ENCODE measurements at places on chromosomes 2 and 18.
A peak's percentile ranks its signal among the peaks of the same experiment; 100 is the strongest.

DNA sequence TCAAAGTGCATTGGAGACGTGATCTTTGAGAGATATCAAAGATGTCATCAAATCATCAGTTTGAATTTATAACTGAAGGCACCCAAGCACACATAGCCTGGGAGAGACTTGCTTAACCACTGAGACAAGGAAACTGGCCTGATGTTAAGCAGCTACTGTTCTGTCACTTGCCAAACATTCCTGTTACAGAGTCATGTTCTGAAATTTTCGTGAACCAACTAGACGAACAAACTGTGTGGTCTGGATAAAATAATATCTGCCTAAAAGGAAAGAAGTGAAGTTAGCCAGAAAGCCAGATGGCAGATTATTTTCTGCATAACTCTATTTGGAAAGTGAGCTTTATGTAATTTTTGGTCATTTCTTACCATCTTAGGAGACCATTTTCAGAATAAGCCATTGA, 51.4 kb downstream of the SPATS2L start:
- DNase-seq = no peak

- DNase-seq = no peak
Measured at GRCh38 chr2:238568455-238569440, 142.0 kb downstream of the ASB1 start.

DNA sequence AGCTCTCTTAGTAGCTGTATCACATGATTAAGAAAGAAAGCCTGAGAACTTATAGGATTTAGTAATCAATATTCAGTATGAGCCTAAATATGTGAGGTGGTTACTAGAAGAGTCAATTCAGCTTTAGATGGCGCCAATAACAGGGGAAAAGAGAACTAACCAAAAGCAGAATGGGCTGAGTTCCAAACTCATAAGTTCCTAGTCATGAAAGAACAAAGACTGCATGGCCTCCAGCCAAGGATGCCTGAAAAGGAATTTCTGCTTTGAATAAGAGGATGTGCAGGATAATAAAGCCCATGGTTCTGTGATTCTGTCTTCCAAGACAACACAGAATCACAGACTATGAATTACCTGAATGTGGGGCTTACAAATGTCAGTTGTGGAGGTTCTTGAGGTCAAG, 196.5 kb downstream of the SATB2 start:
- no peak for DNase-seq

DNA sequence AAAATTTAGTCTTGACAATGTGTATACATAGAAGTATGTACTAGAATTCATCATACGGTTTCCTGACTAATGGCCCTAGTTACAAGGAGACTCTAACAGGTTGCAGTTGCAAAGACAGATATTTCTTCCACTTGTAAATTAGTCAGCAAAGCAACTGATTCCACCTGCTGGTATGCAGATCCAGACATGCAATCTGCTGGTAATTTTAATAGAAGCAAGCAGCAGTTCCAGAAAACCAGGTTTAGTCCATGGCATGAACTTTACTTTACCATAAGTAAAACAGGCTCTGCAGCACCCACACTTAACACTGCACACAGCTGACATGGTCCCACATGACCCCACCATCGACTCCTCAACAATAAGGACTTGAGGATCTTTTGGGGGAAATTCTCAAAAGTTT, 110.9 kb upstream of the SP3 start:
- DNase-seq = no peak

GRCh38 chr18:21110713-21111345, 784 bp downstream of the ROCK1 start:
- DNase-seq = peak; percentile 92

- no peak for DNase-seq
Measured at GRCh38 chr2:1892529-1893250, 148.4 kb upstream of the PXDN start.

DNA sequence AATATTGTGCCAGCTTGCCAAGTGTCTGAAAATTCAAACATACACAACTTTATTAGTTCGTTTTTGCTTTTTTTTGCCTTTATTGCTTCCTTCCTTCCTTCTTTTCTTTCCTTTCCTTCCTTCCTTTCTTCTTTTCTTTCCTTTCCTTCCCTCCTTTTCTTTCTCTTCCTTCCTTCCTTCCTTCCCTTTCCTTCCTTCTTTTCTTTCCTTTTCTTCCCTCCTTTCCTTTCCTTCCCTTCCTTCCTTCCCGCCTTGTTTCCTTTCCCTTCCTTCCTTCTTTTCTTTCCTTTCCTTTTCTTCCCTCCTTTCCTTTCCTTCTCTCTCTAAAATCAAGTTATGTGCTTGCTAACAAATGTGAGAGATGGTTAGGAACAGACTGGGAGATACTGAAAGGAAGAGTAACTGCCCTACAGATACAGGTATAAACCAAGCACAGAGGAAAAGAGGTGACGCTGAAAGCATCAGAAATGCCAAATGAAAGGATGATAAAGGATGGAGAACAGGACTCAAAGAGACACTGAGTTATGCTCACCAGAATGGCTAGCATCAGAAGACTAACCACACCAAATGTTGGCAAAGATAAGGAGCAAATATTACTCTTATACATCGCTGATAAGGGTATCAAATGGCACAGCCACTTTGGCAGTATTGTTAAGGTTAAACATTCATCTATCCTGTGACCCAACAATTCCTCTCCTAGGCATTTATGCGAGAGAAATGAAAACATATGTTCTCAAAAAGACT, 151.6 kb downstream of the MREG start:
- DNase-seq = peak; percentile 34

- DNase-seq = no peak
Measured at GRCh38 chr18:72152935-72153334, 391.2 kb downstream of the CBLN2 start.

DNA sequence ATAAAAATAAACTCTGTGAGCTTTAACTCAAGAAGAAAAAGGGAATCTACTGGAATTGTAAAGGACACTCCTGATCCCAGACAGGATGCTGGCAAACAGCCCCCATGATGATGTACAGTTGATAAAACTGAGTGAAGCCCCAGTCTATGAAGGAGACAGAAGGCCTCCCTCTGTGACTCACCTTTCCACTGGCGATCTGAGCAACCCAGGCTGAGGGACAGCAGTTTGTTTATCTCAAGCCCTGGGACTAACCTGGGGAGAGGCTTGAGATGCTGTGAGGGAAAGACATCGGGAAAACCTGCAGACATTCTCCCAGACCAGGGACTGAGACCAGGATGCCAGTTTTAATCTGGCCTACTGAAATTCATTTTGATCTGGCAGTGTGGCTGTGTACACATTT, 104.5 kb upstream of the CDH2 start:
- no peak for DNase-seq

- no peak for DNase-seq
Measured at GRCh38 chr18:44047585-44047984, 633.1 kb upstream of the SETBP1 start.

DNA sequence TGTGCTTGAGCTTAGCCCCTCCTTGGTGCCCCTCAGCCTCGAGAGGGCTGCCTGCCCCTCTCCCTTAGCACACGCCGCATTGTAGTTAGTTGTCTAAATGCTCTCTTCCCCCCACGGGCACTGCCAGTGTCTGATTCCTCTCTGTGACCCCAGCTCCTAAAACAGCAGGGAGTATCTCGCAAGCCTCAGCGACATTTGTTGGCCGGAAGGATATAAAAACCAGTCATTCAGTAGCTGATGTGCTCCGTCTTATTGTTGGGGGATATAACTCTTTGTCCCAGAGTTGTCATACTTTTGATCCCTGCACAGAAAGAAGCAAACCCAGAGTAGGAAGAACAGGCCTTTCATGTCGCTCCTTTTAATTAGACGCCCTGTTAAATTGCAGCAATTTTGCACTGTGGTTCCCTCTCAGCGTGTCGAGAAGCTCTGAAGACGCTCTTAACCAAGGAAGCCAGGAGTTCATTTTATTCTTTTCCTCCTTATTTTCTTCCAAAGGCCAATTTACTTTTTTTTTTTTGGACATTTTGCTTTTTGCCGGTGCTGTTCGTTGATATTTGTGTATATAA, 201.8 kb downstream of the KLHL29 start:
- no peak for DNase-seq

DNA sequence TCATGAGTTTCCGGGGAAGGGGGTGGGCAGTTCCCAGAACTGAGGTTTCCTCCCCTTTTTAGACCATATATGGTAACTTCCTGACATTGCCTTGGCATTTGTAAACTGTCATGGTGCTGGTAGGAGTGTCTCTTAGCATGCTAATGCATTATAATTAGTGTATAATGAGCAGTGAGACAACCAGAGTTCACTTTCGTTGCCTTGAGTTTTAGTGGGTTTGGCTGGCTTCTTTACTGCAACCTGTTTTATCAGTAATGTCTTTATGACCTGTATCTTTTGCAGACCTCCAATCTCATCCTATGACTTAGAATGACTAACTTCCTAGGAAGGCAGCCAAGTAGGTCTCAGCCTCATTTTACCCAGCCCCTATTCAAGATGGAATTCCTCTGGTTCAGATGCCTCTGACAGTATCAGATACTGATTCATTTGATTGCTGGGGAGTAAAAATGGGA, 447.3 kb downstream of the XIRP2 start:
- no peak for DNase-seq

GRCh38 chr2:232073699-232074098, 112.2 kb downstream of the DIS3L2 start:
- DNase-seq = no peak

DNA sequence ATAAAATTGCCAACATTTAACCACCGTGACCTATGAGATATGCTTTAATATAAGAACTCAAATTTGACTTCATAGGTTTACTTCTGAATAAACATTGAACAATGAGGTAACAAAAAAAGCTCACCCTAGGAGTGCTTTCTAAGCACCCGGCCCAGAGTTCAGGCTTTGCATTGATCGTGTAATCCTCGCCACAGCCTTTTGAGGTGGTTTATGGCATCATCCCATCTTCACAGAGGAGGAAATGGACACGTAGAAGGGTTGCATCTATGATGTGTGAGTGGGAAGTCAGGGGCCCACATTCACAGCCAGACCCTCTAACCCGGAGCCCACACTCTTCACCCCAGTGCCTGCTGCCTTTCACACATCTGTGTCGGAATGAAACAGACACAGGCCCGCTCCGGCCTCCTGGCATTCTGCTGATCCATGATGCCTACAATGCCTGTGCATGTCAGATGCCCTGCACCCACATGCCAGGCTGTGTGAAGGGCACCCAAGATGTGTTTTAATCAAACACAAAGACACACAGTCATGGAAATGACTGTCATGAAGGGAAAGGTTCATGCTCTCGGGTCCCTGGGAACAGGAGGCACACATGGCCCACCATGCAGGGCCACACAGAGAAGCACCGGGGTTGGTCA, 48.6 kb upstream of the RPL31 start:
- no peak for DNase-seq

- peak; percentile 74 for DNase-seq
Measured at GRCh38 chr2:202831242-202832220, 40.0 kb downstream of the ICA1L start.

DNA sequence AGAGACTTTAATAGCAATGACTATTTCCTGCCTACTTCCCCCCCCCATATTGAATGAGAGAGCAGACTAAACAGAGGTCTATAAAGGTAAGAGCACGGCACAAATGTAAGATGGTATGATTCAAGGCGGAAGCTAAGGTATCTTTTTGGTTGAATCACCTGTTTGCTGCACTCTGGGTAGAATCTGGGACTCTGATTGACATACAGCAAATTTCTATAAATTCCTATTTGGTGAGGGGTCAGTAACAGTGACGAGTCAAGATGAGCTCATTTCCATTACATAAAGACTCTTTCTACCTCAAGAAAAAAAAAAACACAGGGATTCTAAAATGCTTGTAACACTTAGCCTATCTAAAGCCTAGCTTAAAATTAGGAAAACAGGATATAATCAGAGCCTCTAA, 297.3 kb downstream of the TNS1 start:
- DNase-seq = no peak

DNA sequence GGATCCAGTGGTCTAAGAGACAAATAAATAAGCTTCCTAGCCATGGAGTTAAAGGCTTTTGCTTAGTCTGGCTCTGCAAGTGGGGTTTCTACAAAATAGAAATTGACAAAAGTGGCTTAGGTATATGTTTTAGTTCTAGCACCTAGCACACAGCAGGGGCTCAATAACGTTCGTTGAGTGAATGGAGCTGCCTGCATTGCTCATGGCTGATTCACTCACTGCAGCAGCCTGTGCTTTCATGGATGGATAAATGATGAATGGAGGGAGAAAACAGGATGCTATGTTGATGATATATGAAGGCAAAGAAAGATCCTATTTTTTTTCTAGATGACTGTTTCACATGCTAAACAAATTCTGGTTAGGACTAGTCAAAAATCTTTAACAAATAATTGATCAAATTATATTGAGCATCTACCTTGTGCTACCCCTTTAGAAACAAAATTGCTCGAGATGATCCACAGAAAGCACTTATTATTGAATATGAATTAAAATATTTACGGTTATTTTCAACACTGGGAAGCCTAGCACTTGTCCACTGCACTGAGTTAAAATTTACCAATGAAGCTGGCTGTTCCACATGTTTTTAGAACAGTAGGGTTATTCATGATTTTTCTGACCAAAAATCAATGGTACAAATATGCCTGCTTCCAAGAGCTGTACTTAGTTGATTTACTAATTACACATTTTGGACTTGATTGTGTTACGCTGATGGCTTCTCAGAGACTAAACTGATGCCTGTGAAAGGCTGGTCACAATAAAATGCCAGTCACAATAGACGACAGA, 39.6 kb downstream of the HDHD2 start:
- no peak for DNase-seq

DNA sequence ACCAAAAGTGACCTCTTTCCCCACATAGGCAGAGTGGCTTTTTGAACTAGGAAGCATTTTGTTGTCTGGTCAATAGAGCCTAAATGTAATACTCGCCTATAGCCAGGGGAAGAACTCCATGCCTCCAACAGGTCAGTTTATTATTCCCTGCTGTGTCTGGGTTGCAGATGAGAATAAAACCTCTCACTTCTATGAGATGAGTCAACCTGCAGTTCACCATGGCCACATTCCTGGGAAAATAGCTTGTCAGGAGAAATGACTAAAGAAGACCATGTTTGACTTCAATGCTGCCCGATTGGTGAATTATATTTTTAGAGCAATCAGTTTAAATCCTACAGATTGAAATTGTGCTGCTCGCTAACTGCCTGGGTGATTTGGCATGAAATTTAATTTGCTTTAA, 46.7 kb upstream of the LRRTM1 start:
- no peak for DNase-seq

GRCh38 chr2:231601356-231602229, 8.9 kb downstream of the TEX44 start:
- DNase-seq = peak; percentile 87

GRCh38 chr2:52473526-52473925, 1294.1 kb upstream of the CHAC2 start:
- DNase-seq = no peak

DNA sequence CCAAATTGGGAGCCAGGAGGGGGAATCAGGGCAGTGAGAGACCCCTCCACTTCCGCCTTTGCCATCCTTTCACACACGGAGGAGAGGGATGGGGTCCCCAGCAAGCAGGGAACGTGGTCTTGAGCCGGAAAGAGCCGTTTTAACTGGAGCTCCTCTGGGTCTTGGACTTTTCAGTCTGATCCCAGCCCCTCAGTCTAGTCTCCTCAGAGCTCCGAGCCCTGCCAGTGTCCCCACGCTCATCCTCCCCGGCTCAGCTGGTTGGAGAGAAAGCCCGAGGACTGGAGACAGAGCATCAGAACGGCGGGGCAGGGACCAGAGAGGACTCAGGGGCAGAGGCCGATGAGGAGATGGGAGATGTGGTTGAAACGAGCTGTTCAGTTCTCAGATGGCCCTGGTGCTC, 26.1 kb upstream of the OTOF start:
- no peak for DNase-seq
